ENCODE measurements at places on chromosomes 7 and 10.

DNA sequence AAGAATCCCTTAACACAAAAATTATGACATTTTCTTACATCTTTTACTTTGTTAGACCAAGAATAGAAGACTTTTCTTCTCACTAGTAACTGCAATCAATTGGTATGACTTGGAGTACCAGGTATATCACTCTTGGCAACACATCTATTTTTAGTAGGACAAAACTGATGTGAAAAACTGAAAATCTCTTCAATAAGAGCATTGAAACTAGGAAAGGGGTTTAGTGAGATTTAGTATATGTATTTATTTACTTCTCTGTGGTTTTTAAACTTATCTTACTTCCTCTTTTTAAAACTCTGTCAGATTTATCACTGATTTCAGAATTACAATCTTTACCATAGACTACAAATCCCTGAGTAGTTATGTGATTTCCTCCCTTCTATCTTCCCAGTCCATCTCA lies 366.2 kb downstream of the PCDH15 start:
- DNase-seq = no peak

GRCh38 chr10:86981716-86982115 lies 13.4 kb downstream of the ADIRF start:
- DNase-seq = no peak

DNA sequence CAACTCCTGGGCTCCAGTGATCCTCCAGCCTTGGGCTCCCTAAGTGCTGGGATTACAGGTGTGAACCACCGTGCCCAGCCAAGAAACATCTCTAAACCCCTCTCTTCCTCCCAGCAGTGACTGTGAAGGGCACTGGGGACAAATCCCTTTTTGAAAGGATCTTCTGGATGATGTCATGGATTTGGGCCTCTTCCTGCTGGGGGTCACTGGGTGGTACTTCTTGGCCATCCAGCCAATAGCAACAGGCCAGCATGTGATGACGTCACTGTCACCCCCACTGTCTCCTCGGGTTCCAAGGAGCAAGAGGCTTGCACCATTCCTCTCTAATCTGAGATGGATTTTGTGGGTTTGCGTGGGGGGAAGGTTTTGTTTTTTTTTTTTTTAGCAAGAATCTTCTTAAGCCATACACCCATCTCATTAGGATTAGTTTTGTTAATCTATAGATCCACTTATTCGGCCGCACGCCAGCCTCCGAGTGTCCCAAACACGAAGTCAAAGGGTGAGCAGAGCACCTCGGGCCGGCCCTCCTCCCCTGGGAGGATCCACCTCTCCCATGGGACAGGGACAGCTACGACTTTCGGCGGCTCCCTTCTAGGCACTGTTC lies 29.4 kb upstream of the TNRC18 start:
- no peak for DNase-seq

- DNase-seq = no peak
Observed at GRCh38 chr7:46833197-46833596, 748.7 kb downstream of the TNS3 start.

GRCh38 chr10:120883071-120883470 lies 31.9 kb downstream of the WDR11 start:
- DNase-seq = no peak

- no peak for DNase-seq
Observed at GRCh38 chr7:129635300-129636029, 23.9 kb downstream of the NRF1 start.

All from activated naive CD4-positive, alpha-beta T cell treated with anti-CD3 and anti-CD28 coated beads, Interleukin-2, amount 50 U/mL, for 72 hours (primary cell).